ENCODE measurements at places on chromosomes 3 and 15.

DNA sequence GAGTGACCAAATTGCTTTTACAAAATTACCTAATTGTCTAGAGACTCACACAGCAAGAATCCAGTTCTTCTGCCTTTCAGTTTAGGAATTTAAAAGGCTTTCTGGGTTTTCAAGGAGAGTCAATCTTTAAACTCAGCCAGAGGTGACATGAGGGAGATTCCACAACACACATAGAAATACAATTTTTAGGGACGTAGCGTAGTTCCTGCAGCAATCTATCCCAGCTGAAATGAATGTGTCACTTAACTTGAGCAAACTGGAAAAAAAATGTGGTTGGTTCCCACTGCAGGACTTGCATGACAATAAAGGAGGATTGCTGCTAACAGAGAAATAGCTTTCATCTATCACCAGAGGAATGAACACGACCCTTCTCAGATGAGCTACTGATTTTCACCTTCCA lies 269.7 kb downstream of the OTOL1 start:
- no peak for DNase-seq

- no peak for DNase-seq
Observed at GRCh38 chr3:128309026-128309425, 155.7 kb downstream of the EEFSEC start.

DNA sequence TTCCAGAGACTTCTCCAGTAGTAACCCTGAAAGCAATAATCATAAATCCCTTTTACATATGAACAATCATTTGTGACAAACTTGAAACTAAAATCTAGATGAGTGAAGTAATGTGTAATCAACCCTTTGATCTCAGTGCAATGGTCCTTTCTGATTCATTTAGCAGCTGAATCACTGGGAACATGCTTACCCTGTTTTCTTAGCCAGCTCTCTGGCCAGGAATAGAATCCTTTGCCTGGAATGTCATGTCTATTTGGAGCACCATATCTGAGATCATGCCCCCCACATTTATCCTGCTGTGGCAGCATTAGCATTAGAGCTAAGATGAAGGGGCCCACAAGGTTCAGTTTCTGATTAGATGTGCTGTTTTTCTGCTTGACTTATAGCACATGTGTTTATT lies 309.8 kb downstream of the OXSM start:
- DNase-seq, result no peak

GRCh38 chr15:66261056-66261455 lies 7.5 kb upstream of the MEGF11 start:
- DNase-seq, result no peak

DNA sequence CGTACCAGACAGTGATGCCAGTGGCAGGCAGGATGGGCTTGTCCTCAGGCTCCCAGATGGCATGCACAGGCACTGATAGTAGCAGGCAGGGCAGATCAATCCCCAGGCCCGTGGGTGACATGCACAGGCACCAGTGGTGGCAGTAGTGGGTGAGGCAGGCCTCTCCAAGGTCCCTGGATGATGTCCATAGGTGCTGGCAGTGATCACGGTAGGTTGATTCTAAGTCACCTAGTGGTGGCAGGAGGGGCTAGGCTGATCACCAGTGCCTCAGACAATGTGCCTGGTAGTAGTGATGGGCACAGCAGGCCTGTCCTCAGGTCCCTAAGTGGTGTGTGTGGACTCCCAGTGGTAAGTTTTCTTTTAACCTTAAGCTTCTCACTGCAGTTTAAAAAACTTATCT lies 19.6 kb downstream of the CEP63 start:
- no peak for DNase-seq

DNA sequence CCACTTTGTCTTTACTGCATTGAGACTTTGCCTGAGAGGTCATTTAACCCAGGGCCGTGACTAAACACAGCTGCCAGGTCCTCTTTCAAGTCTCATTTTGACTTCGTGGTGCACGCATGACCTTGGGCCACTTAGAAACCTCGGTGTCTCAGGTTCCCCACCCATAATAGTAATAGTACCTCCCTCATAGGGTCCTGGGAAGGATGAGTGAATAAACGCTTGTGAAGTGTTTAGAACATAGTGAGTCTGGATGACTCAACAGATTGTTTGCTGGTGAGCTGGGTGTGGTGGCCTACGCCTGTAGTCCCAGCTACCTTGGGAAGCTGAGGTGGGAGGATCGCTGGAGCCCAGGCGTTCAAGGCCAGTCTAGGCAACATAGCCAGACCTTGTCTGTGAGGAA lies 56.3 kb downstream of the BDH1 start:
- no peak for DNase-seq

GRCh38 chr15:76711351-76711827 lies 193.8 kb downstream of the SCAPER start:
- DNase-seq, result no peak

GRCh38 chr3:40229963-40230362 lies 79.5 kb upstream of the EIF1B start:
- no peak for DNase-seq

GRCh38 chr15:59002418-59002859 lies 15.0 kb downstream of the RNF111 start:
- DNase-seq, result no peak

- DNase-seq, result no peak
Observed at GRCh38 chr15:60803059-60803458, 324.1 kb upstream of the ICE2 start.

DNA sequence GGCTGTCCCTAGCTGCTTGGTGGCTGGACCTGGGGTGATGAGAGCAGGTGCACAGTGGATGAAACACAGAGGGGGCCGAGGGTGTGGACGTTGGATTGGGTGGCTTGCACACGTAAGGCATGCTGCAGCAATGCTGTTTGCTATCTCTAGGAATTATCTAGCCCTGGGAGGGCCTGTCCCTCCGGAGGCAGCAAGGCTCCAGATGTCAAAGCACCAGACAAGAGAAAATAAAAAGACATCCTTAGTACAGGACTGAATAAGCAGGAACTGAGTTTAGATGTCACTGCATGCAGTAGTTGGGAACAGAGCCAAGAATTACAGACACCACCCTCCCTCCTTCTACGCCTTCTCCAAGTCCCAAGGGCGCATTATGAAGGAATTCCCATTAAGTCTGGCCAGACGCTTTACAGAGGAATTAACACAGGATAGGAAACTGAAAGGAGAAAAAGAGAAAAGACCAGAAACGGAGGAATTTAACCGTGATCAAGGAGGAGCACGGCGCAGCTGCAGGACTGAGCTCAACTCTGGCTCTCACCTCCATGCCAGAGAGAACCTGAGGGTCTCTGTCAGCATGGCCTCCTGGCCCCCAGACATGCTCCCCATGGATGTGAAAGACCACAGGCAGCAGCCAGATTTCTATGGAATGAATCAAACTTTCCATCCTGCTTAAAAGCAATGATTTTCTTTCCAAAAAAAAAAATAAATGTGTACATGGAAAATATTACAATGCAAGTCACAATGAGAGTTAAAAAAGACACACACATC lies 13.8 kb downstream of the ATP10A start:
- no peak for DNase-seq

DNA sequence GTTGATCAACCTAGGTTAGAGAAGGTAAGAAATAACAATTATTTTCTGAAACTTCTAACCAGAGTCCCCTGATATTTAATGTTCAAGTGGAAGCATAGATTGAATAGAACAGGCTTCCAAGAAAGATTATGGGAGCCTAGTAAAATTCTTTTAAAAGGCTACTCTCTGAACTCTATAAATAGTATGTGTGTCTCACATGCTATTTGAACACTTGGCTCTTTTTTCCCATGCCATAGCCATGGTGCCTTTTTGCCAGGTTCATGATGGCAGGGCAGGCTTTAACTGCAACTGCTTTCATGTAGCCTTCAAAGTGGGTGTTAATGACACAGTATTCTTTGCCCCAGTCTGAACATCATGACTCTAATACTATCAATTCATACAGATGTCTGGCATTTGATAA lies 22.9 kb upstream of the STRIT1 start:
- DNase-seq, result no peak

DNA sequence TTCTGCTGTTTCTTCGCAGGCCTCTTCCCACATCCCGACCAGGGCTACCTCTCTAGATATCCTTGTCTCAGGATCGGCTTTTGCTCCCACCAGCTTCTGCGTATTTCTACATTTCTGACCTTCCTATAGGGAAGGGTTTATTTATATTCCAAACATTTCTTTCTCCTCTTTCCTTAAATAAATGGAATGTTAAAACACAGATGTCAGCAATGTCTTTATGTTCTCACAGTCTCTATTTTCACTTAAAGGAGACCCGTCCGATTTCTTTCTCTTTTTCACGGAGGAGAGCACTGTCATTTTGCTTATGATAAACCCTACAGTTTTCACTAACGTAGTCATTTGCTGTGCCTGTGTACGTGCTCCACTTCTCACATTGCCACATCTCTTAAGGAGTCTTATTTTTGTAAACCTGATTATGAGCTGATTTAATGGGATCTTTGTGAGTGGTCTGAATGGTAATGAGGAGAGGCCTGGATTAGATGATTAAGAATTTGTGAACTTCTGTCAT lies 630 bp downstream of the KIF15 start:
- DNase-seq, result no peak

DNA sequence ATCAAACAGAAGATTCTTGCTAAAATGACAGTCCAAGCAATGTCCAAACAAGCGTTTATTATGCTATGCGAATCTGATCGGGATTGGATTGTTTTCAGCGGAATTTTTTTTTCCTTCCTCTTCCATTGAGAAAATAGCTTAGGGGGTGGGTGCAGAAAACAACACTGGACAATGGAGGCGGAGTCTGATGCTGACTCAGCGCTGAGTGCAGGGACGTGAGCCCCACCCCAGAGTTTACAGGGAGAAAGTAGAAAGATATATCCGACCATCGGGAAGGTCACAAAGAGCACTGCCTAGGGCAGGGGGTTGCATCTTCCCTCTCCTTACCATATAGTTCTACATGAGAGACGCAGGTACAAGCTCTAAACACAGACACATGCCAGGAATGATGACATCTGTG lies 117.0 kb downstream of the FOXP1 start:
- DNase-seq, result no peak

GRCh38 chr15:88800026-88800425 lies 3.2 kb upstream of the ACAN start:
- DNase-seq, result no peak

- peak; percentile 32 for DNase-seq
Observed at GRCh38 chr3:107938143-107938542, 152.7 kb downstream of the CD47 start.

- DNase-seq, result no peak
Observed at GRCh38 chr15:41530363-41530956, 13.6 kb downstream of the RPAP1 start.

GRCh38 chr15:95591886-95592285 lies 738.6 kb upstream of the NR2F2 start:
- DNase-seq, result no peak

- peak; percentile 50 for DNase-seq
Observed at GRCh38 chr3:129440618-129441190, 680 bp downstream of the IFT122 start.

GRCh38 chr15:78224023-78224411 lies 10.3 kb downstream of the ACSBG1 start:
- peak; percentile 45 for DNase-seq

DNA sequence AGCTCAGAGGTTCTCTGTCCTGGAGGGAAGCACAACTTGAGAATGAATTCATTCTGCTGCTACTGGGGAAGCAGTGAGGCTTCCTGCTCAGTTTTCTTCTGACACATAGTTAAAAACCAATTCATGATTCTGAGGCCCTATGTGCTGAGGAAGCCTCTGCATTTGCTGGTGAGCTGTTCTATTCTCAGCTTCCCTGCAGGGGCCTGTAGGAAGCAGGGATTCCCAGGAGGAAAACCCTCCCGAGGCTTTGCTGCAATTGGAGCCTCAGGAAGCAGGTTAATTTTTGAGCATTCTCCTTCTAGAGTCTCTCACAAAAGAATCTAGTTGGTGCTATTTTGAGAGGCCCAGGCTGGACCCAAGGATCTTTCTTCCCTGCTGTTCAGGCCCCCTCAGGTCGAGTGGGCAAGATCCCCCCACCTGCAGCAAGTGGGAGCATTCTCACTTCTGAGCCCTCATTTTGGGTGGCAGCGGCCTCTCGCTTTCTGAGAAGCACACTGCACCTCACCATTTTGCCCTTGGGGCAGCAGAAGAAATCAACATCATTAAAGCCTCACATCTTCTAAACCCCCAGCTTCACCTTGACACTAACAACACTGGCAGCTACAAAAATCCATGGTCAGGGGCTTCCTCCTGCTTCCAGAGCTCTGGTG lies 197.5 kb upstream of the TSC22D2 start:
- DNase-seq, result no peak

DNA sequence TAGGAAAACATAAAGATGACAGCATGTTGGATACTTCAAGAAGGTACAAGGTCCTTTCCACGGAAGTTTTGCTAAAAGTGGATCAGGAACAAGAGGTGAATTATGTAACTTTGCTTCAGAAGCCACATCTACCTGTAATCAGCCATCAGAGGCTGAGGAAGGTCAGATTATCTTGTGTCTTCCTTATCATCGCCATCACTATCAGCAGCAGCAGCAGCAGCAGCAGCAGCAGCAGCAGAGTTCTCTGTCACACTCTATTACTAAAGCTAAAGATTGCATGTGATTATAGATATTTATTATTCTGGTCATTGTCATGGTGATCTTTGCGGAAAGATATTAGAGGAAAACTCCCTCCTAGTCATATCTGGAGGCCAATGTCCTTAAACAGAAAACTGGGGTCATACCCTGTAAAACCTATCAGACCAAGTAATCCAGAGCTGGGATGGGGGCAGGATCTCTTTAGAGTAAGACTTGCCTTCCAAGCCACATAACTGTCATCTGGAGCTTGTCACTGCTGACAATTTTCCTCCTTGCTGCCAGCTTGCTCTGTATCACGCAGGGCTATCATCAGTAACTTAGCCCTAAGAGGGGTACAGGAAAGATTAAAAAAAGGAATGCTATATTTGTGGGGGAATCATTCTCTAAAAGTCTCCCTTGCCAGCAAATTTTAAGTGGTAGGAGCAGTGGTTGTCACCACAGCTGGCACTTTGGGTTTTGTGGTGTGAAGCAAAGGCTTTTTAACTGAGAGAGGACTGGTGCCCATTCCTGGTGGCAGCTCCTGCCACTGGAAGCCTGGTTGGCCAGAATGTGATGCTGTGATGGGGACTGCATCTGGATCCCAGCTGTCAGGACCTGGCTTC lies 130.9 kb upstream of the RASGRP1 start:
- DNase-seq, result no peak

DNA sequence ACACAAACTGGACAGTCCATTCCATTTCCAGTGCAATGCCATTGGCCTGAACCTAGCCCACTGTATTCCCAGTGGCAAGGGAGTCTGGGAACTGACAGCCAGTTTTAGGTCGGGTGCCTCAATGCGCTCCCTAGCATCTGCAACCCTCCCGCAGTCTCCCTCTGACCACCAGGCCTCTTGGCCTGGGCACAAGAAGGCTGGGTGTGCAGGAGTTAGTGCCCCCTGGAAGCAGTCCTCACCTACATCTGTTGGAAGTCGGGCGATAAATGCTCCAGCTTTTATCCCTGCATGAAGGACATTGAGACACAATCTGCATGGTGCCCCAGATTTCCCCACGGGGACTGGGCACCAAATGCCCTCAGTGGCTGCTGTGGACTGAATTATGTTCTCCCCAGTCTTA lies 12.7 kb downstream of the C3orf22 start:
- DNase-seq, result no peak

- DNase-seq, result no peak
Observed at GRCh38 chr3:134311265-134311664, 60.6 kb upstream of the RYK start.

All from DMS 273 treated with DMSO at 0.1 percent for 48 hours (cell line).